ENCODE measurements at places on chromosomes 5 and 9.
A peak's percentile ranks its signal among the peaks of the same experiment; 100 is the strongest.

DNA sequence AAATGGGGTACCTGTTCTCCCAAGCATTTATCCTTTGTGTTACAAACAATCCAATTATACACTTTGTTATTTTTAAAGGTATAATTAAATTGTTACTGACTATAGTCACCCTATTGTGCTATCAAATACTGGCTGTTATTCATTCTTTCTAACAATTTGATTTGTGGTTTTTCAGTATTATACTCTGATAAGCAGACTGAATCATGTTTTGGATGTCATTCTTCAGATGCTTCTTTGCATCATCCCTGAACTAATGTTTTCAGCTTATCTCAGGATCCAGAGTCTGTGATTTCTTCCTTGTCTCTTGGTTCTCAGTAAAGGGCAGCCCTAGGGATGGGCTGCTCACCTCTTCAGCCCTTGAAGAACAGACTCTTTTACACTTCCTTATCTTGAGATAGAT is 177.8 kb upstream of the SGCD start:
- DNase-seq = no peak

DNA sequence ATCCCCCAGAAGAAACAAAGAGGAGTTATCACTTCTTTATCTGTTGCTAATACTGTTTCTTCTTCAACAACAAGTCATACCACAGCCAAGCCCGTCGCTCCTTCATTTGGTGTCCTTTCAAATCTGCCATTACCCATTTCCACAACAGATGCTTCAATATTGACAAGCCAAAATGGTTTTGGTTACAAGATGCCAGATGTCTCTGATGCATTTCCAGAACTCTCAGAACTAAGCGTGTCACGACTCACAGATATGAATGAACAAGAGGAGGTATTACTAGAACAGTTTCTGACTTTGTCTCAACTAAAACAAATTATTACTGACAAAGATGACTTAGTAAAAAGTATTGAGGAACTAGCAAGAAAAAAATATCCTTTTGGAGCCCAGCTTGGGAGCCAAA is 16.0 kb upstream of the HAND1 start:
- DNase-seq = no peak

DNA sequence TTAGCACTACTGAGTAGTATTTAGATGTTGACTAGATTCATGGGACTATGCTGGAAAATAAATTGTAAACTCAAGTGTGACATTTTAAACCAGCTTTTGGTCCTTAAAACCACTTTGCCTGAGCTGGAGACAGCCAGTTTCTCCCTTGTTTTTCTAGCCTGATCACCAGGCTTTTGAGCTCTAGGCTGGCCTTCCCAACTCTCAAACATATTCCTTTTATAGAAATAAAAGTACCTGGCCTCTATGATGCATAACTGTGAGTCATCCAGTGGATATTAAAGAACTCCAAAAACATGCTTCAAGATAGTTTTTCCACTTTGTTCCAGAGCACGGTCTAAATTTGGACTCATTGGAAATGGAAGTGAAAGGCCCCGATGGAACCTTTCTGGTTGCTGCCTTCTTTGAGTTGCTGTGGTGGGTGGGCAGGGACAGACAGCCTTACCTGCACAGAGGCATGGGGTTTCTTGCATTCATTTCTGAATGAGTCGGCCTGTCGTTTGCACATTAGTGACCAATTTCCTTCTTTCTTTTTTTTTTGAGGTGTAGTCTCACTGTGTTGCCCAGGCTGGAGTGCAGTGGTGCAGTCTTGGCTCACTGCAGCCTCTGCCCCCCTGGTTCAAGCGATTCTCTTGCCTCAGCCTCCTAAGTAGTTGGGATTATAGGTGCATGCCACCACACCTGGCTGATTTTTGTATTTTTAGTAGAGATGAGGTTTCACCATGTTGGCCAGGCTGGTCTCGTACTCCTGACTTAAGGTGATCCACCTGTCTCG is 43.1 kb downstream of the TRIO start:
- no peak for DNase-seq

DNA sequence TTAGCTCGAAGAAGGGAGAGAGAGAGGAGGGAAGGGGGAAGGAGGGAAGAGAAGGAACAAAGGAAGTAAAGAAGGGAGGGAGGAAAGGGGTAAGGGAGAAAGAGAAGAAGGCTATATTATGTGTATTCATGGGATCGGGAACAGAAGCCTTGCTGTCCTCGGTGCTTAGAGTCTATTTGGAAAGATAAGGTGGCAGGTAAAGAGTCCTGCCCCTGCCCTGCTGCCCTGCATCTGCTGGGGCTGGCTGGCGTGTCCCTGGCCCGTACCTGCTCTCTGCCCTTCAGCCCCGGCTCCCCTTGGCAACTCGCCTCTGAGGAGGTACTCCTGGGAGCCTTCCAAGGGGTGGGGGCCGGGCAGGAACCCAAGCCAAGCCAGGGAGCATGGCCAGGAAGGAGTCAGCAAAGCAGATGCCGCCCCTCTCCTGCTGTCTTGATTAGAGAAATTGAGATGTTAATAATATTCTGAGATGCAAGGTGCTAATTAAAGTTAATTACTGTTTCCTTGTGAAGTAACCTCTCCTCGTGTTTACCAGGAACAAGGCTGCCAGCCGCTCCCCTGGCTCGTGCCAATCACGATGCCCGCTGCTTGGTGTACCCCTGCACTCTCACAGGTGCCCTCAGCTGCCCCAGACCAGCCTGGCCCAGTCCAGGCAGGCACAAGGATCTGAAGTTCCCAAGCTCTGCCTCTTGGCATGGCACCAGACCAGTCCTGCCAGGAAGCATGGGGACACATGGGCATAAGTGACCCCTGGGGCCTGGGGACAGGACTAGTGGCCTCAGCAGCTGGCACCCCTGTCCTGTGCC is 36.6 kb downstream of the PCDH1 start:
- DNase-seq = no peak

- no peak for DNase-seq
Measured at GRCh38 chr5:147515269-147515668, 5.4 kb upstream of the DPYSL3 start.

GRCh38 chr5:73596705-73597328 is 29.2 kb upstream of the ARHGEF28 start:
- peak; percentile 64 for DNase-seq

- DNase-seq = no peak
Measured at GRCh38 chr5:107437154-107437553, 233.6 kb downstream of the EFNA5 start.

GRCh38 chr5:153619771-153620170 is 129.3 kb downstream of the GRIA1 start:
- DNase-seq = peak; percentile 22

GRCh38 chr9:87640385-87640795 is 85.5 kb upstream of the CTSL start:
- DNase-seq = no peak

- DNase-seq = no peak
Measured at GRCh38 chr5:110846398-110847001, 107.7 kb downstream of the SLC25A46 start.

DNA sequence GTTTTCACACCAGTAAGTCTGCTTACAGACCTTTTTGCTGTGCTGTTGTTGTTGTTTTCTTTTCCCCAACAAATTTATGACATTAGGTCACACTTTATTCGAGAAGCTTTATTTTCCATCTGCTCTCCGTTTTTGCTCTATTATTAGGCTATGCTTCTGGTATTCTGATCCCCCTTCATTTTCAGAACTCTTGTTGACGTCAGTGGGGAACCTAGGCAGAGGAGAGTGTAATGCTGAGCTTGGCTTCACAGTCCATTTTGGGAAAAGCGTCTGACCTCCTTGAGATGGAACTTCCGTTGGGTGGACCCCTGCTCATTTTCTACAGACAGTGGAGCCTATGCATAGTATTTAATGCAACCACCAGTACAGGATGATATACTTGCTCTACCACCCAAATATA is 387.9 kb upstream of the MEF2C start:
- DNase-seq = no peak

DNA sequence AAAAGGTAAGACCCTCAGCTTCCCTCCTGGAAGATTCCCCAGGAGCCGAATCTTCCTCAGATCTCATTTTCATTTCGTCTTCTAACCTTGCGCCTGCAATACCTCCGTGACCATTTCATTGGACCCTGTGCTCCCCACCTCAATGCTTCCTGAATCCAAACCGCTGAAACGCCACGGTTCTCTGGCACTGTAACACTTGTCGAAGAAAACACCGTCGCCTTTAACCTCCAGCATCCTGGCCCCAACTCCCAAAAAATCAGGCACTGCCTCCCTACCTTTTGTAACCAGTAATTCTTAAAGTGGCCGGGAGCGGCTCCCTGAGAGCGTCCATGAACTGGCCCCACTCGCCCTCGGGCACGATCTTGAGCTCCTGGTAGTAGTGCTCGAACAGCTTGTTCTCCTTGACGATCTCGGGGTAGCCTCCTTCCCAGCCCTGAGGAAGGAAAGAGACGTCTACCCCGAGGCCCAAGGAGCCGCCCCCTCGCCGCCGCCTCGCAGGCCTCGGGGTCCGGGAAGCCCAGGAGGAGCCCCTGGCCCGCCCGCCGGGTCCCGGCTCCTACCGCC is 438 bp downstream of the NSUN2 start:
- peak; percentile 73 for DNase-seq

DNA sequence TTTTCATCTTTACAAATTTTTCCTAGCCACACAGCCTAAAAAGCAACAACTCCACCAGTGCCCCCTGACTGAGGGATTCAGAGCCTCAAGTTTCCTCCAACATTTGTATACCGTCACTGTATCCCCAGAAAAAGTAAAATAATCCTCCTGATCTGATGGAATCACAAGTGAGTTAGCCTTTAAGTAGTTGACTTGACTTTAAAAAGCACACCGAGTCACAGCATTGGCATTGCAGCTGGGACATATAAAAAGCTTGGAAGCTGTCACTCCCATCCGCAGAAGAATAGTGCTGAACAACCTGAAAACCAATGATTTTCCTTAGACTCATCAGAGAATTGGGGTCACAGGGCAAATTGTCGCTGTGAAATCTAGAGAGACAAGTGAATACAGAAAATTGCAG is 41.6 kb upstream of the FBN2 start:
- DNase-seq = no peak

GRCh38 chr5:101917166-101917565 is 378.9 kb downstream of the SLCO4C1 start:
- DNase-seq = no peak

DNA sequence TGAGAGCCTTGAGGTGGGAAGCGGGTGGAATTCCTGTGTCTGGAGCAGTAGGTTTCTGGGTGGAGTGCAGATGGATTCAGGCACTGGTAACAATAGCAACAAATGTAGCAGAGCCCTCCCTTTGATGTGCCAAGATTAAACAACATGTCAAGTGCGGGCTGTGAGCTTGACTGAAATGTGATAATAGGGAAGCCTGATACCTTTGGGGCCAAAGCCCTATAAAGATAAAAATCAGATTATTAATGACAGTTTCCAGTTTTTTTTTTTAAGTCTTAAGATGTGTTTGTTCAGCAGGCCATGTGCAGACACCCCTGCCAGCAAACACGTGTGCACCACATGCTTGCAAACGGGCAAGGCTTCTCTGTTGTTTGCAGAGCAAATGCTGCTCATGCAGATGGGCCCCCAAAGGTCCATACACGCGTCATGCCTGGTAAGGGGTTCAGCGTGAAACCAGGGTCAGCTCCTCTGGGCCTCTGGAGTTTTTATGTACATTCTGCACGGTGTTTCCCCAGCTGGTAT is 193.2 kb downstream of the GADD45G start:
- DNase-seq = no peak

DNA sequence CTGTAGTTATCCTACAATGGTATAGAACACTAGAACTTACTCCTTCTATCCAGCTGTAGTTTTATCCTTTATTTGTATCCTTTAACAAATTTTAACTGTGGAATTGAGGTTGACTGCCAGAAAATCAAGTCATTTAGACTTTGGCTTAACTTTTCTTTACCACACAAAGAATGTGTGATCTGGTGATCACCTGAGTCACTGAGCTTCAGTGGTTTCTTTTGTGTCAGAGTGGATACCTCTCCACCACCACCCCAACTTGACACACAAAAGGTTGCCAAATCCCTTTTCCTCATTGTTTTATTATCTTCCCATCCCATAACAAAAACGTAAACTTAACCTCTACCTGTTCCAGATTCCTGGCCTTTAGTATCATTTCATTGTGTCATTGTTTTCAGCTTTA is 5.5 kb downstream of the OTULIN start:
- DNase-seq = no peak

DNA sequence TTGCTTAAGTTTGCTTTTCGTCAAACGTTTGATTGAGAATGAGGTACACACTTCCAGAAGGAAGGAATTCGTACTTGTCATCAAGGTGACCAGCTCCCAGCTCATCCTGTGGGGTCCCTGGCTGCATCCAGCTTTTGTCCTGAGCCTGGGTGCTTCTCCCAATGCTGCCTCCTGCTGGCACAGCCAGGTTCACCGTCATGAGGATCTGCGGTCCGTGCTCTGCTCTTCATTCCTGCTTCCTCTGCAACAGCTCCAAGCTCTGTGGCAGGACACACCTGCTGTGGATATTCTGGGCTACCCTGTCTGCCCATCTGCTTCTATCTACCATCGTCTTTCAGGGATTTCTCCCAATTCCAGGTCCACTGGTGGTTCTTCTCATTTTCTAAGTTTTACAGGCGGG is 13.3 kb upstream of the UBE2QL1 start:
- peak; percentile 46 for DNase-seq

DNA sequence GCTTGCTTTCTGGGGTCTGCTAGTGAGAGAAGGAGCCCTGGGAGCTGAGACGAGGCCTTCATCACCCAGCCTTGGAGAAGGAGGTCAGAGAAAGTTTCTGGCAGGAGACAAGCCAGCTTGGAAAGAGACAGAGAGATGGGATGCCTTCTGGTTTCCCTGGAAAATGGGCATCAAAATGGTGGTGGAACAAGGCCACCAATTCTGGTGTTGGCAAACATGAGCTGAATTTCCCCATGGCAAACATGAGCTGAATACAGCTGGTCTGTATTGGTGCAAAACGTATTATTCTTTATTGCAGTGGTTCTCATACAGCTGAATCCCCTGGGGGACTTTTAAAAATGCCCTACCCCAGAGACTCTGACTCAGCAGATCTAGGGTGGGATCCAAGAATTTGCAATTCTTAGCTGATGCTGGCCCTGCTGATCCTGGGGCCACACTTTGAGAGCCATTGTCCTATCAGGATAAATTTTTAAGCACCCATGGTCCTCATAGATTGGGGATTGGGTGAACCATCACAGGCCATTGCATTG is 39.1 kb upstream of the S1PR3 start:
- no peak for DNase-seq

DNA sequence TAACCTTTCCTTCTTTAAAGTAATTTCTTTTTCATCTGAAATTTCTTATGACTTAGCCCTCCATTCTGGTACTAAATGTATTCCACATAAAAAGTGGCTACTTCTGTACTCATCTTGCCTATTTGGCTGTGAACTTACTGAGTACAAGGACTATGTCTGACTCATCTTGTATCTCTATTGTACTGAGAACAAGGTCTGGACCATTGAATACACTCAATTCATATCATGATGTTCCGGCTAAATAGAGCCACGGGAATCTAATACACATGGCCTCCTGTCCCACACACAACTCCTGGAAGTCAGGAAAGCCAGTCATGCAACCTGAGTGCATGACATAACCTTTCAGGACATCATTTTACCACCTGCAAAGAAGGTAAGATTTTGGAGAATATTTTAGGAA is 203.9 kb downstream of the PLK2 start:
- no peak for DNase-seq

GRCh38 chr9:72440992-72441847 is 76.2 kb upstream of the ZFAND5 start:
- no peak for DNase-seq

GRCh38 chr5:61344187-61344944 is 12.3 kb downstream of the ZSWIM6 start:
- no peak for DNase-seq

GRCh38 chr5:118687100-118687499 is 301.2 kb downstream of the DTWD2 start:
- no peak for DNase-seq
